Esophagus squamous epithelium (tissue), 5 donors: ENCODE measurements at places on chromosomes 4 and X. TPM values are rescaled to one million over a fixed set of nuclear protein-coding genes. Genes with fewer than 3 reads are reported as not detected.

DNA sequence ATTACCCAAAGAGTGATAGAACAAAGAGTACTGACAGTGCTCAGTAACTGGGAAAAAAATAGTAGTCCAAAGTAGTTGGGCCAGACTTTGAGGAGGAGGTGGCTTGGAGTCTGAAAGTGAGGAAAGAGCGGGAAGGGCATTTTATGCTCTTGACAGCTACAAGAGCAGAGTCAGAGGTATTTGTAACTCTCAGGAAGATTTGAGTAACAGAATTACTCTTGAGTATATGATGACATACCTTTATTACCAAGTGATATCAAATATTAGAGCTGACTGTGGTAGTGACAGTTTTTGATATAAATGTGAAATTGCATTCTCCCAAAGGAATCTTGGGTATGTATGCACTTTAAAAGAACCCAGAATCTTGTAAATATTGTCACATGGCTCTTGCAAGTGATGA is 2.2 kb downstream of the SLAIN2 start:
- DNase-seq = no peak
- H3K4me1 ChIP-seq = peaks cover 83% of the 10 kb centered on the region
- H3K27me3 ChIP-seq = no peaks in the 10 kb centered on the region
- peak overlapping the region; percentile 80 for H3K4me3 ChIP-seq

DNA sequence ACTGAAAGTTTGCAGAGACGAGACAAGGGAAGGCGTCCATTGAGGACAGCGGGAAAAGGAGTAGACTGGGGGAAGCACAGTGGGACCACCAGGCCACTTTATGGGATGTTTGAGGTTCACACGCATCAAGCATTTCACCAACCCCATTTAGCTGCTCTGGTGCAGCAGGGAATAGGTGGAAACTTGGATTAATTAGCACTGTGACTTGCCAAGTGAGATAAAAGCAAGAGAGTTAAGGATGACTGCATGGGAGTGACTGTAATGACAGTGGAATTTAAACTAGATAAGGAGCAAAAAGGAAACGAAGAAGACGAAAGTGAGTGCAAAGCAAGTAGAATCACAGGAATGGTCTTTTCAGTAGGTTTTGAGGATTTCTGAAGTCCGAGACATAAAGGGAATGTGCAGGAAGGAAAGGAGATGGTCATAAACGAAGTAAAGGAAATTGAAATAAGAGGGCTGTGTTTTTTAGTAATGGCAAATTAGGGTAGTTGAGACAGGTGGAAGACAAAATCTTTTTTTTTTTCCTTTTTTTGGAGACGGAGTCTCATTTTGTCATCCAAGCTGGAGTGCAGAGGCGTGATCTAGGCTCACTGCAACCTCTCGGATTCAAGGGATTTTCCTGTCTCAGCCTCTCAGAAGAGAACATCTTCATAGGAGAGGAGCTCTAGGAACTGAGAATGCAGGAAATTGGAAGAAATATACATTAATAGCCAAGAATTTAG is 119.0 kb upstream of the MAP9 start:
- H3K27ac ChIP-seq = no peak overlapping the region
- no peak for DNase-seq
- H3K36me3 ChIP-seq = no peaks in the 10 kb centered on the region
- no peaks in the 10 kb centered on the region for H3K4me1 ChIP-seq
- no peaks in the 10 kb centered on the region for H3K27me3 ChIP-seq
- no peak overlapping the region for H3K4me3 ChIP-seq

DNA sequence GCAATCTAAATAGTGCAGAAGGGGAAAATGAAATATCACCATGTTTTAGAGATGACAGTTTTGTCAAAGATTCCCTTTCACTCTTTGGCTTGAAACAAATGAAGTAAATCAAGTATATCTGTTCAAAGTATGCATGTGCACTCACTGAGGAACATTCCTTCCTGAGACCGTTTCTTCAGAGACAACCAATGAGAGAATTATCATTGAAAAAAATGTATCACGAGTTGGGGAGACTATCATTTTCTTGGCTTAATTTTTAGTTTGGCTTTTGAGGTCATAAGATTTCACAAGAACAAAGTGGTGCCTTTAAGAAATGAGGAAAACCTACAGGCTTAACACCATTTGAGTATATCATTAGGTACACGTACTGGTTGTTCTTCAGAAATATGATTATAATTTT is 56.3 kb downstream of the PCDH7 start:
- no peaks in the 10 kb centered on the region for H3K36me3 ChIP-seq
- no peak overlapping the region for H3K4me3 ChIP-seq
- H3K27ac ChIP-seq = peak overlapping the region; percentile 19
- no peaks in the 10 kb centered on the region for H3K27me3 ChIP-seq
- DNase-seq = no peak

- no peaks in the 10 kb centered on the region for H3K4me1 ChIP-seq
- no peaks in the 10 kb centered on the region for H3K36me3 ChIP-seq
- H3K27me3 ChIP-seq = no peaks in the 10 kb centered on the region
- no peak overlapping the region for H3K27ac ChIP-seq
- no peak overlapping the region for H3K4me3 ChIP-seq
These were observed 580.2 kb downstream of the MID1IP1 start for GRCh38 chrX:39381422-39381821.

DNA sequence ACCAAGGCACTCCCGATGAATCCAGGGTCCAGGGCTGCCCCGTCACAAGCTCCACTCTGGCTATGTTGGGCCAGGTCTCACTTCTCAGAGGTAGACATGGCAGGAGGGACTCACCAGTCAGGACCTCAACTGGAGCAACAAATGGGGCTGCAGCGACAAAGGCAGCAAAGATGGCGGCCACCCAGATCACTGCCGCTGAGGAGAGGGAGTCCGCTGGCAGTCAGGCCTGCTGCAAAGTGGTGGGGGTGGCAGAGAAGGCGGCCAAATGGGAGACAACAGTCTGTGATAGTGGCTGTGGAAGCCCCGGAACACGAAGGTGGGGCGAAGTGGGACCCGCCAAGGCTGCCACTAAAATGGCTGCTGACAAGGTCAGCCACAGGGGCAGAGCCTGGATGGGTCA is 143.3 kb upstream of the RADX start:
- no peaks in the 10 kb centered on the region for H3K36me3 ChIP-seq
- H3K27ac ChIP-seq = no peak overlapping the region
- no peaks in the 10 kb centered on the region for H3K4me1 ChIP-seq
- no peak for DNase-seq
- H3K4me3 ChIP-seq = no peak overlapping the region

DNA sequence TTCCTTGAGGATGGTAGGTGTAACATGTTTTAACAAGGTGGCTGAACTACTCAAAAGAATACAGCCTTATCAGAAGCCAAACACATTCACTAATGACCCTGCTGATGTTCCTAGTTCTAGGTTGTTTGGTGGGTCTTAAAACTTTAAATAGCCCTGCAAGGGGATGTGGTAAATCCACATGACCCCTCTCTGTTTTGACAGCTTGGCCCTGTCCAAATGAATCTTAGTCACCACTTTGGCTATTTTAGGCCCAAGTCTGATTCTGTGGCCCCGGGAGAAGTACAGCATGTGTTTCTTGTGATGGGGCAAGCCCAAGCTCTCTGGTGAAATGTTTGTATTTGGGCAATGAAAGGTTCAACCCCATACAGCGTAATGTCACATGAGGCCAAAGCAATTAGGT is 54.5 kb upstream of the GPR34 start:
- H3K4me3 ChIP-seq = no peak overlapping the region
- H3K4me1 ChIP-seq = no peaks in the 10 kb centered on the region
- H3K27ac ChIP-seq = no peak overlapping the region
- DNase-seq = no peak
- no peaks in the 10 kb centered on the region for H3K36me3 ChIP-seq

DNA sequence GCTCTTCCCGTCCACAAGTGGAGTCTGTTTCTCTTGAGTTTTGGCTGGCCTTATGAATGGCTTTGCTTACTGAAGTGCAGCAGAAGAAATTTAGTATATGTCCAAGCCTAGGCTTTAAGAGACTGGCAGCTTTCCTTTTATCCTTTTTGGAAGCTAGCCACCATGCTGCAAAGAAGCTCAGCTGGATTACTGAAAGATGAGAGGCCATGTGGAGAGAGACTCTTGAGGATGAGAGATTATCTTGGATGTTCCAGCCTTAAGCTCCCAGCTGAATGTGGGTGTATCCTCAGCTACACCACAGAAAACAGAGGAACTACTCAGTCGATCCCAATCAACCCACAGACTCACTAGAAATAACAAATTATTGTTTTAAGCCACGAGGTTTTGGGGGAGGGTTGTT is 12.5 kb downstream of the CCNG2 start:
- no peak for DNase-seq
- no peak overlapping the region for H3K27ac ChIP-seq
- H3K4me3 ChIP-seq = no peak overlapping the region
- peaks cover 23% of the 10 kb centered on the region for H3K4me1 ChIP-seq

DNA sequence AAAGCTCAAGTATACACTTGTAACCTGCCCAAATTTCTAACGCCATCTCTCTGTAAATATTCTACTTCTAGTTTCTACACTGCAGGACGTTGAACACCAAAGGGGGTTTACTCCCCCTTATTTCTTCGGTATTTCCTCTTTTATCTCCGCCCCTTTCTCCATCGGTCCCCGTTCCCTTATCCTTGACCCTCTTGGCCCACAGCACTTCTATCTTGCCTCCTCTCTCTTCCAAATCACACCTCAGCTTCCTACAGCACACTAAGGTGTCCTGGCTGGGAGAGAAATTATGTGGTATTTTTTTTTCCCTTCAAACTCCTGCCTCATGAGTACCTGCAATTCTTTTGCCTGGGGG is 715 bp downstream of the ZMAT1 start:
- peak overlapping the region; percentile 74 for H3K4me3 ChIP-seq
- H3K4me1 ChIP-seq = no peaks in the 10 kb centered on the region
- DNase-seq = no peak
- no peaks in the 10 kb centered on the region for H3K36me3 ChIP-seq

DNA sequence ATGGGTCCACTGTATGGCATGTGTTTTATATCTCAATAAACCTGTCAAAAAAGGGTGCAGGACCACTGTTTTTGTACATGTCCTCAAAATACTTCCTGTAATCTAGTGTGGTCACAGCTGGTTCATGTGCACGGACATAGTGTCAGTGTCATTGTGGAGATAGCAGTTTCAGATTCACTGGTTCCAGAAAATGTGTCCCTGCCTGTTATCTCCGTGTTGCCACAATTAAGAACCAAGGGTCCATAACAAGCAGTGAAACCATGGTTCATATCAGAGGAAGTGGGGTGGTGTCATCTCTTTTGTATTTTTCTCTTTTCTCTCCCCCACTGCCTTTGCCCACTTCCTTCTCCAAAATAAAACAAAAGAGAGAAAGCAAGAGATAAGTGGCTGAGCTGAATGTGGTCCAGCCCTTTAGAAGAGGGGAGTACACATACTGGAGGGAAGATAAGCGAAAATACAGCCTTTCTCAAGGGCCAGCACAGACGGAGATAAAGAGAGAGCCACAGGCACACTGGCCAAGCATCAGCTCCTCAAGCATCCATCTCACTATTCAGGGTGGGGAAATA is 51.2 kb downstream of the TBL1X start:
- H3K27ac ChIP-seq = no peak overlapping the region
- H3K36me3 ChIP-seq = no peaks in the 10 kb centered on the region
- no peaks in the 10 kb centered on the region for H3K4me1 ChIP-seq

DNA sequence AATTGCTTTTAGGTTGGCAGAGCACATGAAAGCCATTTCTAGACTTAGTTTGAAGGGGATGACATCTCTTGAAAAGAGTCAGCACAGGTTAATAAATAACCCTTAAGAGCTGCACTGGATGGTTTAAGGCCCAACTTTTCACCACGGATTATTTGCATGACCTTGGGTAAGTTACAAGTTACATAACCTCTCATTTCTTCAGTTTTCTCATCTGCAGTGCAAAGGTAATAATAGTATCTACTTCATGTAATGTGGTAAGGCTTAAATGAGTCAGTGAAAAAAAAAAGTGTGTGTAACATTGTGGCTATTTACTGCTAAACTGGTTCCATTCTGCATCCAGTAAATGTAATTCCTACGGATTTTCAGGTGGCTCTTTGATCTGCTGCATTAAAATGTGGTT is 715.8 kb downstream of the CCSER1 start:
- no peak overlapping the region for H3K4me3 ChIP-seq
- H3K27ac ChIP-seq = no peak overlapping the region
- H3K27me3 ChIP-seq = no peaks in the 10 kb centered on the region

The FRMPD4 gene
- total RNA-seq = under 0.01 TPM

The PITX2 gene
- total RNA-seq = 0.66 TPM

The NIPAL1 gene
- 35.2 TPM for total RNA-seq

The ACE2 gene
- total RNA-seq = 0.57 TPM

The CENPVL2 gene
- total RNA-seq = not detected

The MGST2 gene
- 105 TPM for total RNA-seq

The PHEX gene
- 0.19 TPM for total RNA-seq

The LRCH2 gene
- 0.11 TPM for total RNA-seq

The ADGRG2 gene
- total RNA-seq = 1.1 TPM
